LoVo (cell line): ENCODE measurements at places on chromosomes 4 and X.

GRCh38 chr4:3344596-3344995 is 51.8 kb downstream of the RGS12 start:
- no peak for DNase-seq

GRCh38 chrX:66717926-66718325 is 79.0 kb upstream of the EDA2R start:
- DNase-seq, result no peak

DNA sequence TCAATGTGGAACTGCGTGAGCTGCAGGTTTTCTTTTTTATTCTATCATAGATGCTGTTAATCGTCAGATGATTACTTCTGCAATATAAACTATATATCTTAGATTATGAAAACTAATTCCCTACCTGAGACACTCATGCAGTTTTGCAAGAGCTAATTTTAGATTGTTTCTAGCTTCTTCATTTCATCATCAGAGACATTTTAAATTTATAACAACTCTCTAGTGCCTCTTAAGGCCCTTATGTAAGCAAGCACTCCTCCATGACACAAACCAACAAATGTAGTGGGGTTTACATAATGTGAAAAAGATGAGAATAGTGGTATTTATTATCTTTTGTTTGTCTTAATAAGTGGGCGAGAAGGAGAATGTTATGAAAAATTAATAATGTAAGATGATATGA is 170.2 kb upstream of the ETNPPL start:
- no peak for DNase-seq

- no peak for DNase-seq
Observed at GRCh38 chrX:44003975-44004374, 30.8 kb upstream of the NDP start.

- DNase-seq, result no peak
Observed at GRCh38 chrX:110038900-110039299, 36.0 kb downstream of the TMEM164 start.

- DNase-seq, result no peak
Observed at GRCh38 chr4:81377191-81377590, 94.5 kb downstream of the RASGEF1B start.
